Gastrocnemius medialis (tissue), 4 donors: ENCODE measurements at places on chromosomes 4 and X. TPM values are rescaled to one million over a fixed set of nuclear protein-coding genes. Genes with fewer than 3 reads are reported as not detected.

DNA sequence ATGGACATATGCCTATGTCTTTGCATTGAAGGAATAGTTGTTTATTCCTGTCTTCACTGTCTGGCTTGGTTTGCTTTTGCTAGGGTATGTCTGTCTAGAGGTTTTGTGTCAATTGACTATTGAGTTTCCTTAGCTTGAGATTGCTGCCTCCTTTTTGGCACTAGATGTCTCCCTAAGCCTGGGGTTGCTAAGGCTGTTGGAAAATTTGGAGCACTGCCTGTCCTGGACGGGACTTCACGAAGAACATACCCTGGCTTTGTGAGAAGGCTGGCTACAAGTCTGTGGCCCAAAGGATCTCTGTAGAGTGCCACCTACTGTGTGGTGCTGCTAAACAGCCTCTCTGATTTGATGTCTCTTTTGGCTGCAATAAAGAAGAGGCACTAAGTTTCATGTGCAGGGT lies 183.8 kb upstream of the NUDT10 start:
- DNase-seq, result no peak

DNA sequence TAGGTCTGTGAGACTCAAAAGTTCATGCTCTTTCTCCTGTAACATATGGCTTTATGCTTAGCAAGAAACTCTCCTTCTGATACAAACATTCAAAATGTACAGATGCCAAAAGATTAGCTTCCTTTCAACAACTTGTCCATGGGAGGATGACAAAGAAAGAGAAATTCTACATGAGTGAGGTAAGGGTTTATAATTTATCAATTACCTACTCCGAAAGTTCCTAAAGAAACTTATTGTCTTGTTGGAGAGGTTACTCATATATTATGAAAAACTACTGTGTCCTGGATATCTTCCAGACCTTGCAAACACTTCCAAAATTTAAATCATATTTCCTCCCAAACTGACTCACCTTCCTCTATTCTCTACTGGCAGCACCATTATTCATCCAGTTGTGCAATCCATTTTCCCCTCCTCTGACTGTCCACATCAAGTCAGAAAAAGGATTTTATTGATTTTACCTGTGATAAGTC lies 65.1 kb downstream of the ENPEP start:
- no peak for DNase-seq

DNA sequence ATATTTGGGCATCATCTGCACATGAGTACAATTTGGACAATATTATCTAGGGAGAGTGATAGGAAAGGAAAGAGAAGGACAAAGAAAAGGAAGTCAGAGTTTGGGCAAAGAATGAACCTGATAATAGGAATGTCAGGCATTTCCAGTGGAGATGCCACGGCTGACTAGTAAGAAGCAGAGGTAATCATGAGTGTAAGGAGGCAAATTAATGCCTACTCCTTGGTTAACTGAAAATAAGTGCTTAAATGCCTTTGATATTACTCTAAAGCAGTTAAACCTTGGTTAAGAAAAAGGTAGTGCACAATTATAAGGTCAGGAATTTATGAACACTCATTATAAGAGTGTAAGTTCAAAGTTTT lies 99.2 kb upstream of the DDIT4L start:
- DNase-seq, result no peak

GRCh38 chr4:129823105-129823504 lies 727.2 kb downstream of the C4orf33 start:
- no peak for DNase-seq

DNA sequence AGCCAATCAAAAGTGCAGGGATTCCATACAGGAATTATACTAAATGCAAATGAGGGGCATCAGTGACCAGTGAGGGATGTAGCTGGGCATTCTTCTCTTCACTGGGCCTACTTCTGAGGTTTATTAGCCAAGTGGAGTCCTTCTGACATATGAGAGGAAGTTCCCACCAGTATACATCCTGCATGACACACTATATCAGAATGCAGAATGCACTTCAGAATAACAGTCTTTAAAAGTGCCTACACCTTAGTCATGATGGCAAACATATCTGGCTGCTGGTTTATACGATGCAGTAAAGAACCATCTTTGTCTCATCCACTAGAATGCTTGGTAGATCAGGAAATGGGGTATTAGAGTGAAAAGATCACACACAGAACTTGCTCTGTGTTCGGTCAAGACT lies 180.3 kb upstream of the PPARGC1A start:
- DNase-seq, result no peak

- DNase-seq, result no peak
These were observed 129.6 kb downstream of the ZNF330 start for GRCh38 chr4:141350122-141350905.

- DNase-seq, result no peak
These were observed 21.6 kb downstream of the CLDN34 start for GRCh38 chrX:9988762-9989161.

GRCh38 chrX:134244043-134244442 lies 7.1 kb downstream of the CCDC160 start:
- DNase-seq, result no peak

DNA sequence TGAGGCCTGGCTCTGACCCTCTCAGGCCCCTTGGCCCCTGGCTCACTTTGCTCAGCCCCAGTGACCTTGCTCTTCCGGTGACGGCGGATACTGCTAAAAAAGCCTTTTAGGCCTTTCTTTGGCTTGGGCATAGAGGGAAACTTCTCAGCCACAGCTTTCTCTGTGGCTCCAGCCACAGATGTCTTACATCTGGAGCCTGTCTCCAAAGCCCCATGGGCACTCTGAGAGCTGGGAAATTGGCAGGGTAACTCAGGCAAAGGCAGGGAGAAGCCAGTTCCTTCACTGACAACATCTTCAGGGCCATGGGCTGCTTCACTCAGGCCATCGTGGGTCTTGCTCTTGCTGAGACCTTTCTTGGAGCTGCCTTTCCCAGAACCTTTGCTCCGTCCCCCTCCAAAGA lies 12.8 kb downstream of the AMER1 start:
- no peak for DNase-seq

DNA sequence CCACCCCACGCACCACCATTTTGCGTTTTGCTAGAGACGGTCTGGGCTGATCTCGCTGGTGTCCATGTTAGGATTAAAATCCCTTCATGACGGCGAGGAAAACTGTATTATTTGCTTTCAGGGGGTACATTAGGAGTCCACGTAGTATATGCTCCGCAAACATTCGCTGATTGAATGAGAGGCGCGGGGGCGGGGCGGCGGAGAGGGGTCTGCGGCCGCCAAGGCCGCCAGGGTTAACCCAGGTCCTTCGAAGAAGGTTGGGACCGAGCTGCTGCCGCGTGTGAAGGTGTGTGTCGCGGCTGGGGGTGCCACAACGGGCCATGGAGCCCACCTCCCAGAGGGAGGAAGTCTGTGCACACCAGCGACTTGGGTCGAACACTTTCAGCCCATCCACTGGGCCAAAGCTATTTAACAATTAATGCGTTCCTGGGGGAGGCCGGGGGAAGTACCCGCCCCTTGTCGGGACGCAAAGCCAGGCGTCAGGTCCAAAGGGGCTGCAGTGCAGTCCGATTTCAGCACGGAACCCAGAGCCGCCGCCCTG lies 6.4 kb upstream of the PITX2 start:
- no peak for DNase-seq

- no peak for DNase-seq
These were observed 39.0 kb downstream of the FAM53A start for GRCh38 chr4:1644891-1645657.

DNA sequence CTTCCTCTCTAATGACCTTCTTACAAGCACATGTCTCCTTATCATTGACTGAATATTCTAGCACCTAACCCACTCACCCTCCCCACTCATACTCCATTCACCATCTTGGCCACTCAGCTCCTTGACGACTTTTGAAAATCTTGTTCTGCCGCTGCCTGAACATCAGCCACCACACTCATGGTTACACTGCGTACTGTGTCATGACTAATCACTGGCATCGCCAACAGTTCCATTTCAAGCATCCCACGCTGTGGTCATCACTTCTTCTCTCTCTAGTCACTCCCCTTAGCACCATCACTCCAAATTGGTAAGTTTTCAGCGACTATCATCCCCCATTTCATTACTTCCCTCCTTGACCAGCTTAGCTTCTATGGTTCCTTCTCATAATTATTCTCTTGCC lies 352.8 kb downstream of the MAPK10 start:
- no peak for DNase-seq

DNA sequence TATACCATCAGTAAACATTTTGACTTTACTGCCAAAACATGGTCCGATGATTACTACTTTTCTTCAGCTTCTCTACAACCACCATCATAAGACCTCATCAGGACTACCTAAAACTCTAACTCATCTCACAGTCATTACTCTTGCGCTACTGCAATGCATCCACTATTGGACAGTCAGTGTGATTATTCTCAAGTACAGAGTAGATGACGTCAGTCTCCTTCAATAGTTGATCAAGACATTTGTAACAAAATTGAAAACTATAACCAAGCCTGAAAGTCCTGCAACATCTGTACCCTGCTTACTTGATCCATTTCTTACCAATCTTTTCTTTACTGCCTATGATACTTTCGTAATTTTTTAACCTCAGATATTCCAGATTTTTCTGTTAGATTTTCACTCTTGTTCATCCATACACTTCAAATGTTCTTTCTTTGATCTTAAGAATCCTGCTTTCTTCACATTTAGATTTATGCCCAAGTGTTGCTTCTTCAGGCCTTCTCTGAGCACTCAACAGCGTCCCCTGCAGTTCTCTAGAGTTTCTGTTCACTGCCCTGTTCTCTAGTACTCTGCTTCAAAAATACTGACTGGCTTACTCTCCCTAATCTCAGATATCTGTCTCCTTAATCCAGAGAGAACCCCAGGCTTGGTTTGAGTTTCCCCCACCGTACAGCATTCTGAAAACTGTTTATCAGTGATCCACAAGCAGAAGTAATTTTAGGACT lies 1517.6 kb downstream of the STIM2 start:
- DNase-seq, result no peak

DNA sequence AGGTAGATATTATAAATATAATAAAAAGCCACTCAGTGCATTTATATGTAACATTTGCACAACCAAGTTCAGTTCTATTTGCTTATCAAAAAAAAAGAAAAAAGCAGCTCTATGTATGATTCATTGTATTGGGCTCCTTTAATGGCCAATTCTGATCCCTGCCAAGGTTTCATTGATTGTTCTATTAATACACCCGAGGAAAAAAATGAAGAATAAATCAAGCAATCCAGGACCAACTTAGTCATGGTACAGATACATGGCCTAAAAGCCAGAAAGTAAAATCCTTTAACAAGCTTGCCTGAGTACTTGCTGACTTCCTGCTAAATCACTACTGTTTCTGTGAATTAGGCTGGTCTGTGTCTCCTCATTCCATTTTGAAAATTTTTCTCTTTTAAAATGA lies 77.6 kb upstream of the PCDH7 start:
- no peak for DNase-seq

GRCh38 chrX:40263014-40263560 lies 165.3 kb upstream of the BCOR start:
- no peak for DNase-seq

DNA sequence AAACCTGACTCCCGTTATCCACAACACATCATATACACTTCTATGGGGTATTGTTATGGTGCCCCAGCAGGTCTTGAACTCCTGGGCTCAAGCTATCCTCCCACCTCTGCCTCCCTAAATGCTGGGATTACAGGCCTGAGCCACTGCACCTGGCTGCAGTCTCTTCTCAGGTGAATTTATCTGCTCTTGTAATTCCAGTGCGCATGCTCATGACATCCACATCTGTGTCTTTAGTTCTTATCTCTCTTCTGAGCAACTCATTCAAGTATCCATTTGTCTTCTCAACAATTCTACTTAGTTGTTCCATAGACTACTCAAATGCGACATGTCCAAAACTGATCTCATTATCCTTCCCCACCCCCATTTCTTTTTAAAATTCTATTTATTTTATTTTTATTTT lies 20.5 kb upstream of the MID2 start:
- no peak for DNase-seq

- no peak for DNase-seq
These were observed 33.9 kb upstream of the HPF1 start for GRCh38 chr4:169791527-169792156.

GRCh38 chr4:107432451-107432850 lies 287.6 kb downstream of the PAPSS1 start:
- DNase-seq, result no peak

DNA sequence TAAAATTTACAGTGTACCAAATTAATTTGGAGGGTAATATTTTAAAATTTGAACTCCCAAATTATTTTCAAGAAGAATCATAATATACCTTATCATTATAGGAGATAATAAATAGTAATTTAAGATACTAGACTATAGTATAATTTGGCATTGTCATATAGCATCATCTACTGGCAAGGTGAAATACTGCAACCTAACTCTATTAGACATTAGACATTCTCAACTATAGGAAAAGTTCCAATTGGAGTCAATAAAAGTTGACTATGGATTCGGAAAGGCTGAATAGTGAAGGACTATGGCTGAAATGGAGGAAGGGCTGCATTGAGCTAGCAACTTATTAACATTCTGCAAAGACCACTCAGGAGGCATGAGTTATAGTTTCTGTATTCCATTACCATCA lies 113.0 kb downstream of the PRDM5 start:
- DNase-seq, result no peak

GRCh38 chr4:5774416-5775036 lies 63.5 kb downstream of the EVC start:
- no peak for DNase-seq

DNA sequence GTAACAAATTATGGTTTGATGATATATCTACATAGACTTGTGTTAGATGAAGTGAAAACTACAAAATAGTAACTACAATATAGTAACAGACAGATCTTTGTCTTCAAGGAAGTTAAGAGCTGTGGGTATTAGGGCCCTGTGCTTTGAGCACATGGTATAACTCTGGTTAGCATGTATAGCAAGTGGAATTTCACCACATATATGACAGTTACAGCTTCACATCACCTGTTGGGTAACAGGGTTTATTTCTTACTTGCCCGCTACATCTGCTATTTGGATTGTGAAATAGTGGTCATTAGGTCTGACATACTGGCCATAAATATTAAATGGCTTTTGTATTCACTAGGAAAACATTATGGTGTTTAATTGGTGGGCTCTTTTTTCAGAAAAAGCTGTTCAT lies 20.2 kb downstream of the OFD1 start:
- DNase-seq, result no peak

DNA sequence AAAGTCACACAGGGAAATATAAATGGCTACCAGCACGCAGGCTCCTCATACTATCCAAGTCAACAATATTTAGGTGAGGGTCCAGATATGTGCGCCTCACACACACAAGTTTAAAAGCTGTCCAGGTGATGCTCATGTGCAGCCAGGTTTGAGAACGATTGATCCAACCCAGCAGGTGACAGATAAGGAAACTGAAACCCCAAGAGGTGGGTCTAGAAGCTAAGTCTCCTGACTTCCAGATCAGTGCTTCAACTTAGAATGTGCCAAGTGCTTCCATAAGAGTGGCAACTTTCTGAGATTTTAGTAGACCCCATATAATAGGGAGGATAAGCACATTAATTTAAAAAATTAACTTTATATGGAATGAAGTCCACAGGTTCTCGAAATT lies 54.4 kb upstream of the NAP1L5 start:
- DNase-seq, result no peak

- DNase-seq, result no peak
These were observed 429.5 kb downstream of the GRID2 start for GRCh38 chr4:92733231-92733630.

GRCh38 chrX:49183701-49184281 lies 2.4 kb downstream of the PRICKLE3 start:
- no peak for DNase-seq

Gene PLS3
- 18.8 TPM for total RNA-seq

Gene NLGN3
- total RNA-seq, result not detected

Gene GAB3
- total RNA-seq, result 1.1 TPM

Gene UCP1
- not detected for total RNA-seq

Gene FRAS1
- total RNA-seq, result 0.39 TPM

Gene ITGB1BP2
- 2.4 TPM for total RNA-seq

Gene CFAP299
- total RNA-seq, result not detected

Gene CORIN
- not detected for total RNA-seq

Gene FABP2
- not detected for total RNA-seq

Gene NRK
- 0.04 TPM for total RNA-seq

Gene PROM1
- 0.58 TPM for total RNA-seq
